ENCODE measurements at places on chromosomes 5 and 9. TPM values are rescaled to one million over a fixed set of nuclear protein-coding genes. Genes with fewer than 3 reads are reported as not detected.
A peak's percentile ranks its signal among the peaks of the same experiment; 100 is the strongest.

DBN1 gene
- total RNA-seq: 29.0 TPM

PHF19 gene
- total RNA-seq: 5.4 TPM

ZNF483 gene
- 6.7 TPM for total RNA-seq

CAMK4 gene
- not detected for total RNA-seq

DNA sequence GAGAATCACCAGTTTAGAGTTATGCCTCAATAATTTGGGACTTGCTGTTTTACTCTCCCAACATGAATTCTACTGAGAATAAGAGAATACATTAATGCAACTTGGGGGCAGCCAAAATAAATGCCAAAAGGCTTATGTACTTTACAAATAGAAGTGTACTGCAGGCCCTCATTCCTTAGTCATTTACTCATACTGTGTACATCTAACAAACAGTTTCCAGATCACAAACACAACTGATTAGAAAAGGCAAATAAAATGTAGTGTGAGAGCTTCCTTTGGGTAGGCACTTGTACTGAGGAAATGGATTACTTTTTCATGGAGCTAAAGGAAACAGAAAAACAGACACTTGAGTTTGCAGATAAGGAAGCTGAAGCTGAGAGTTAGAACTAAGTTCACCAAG, 12.6 kb downstream of the ANKDD1B start:
- no peak for DNase-seq

- DNase-seq: no peak
Observed at GRCh38 chr5:6449465-6450158, 953 bp downstream of the UBE2QL1 start.

GRCh38 chr9:1580215-1580614, 434.9 kb upstream of the SMARCA2 start:
- no peak for DNase-seq

- no peak for DNase-seq
Observed at GRCh38 chr5:67375606-67376005, 179.0 kb upstream of the CD180 start.

- DNase-seq: peak; percentile 40
Observed at GRCh38 chr9:37943345-37944265, 39.7 kb upstream of the SLC25A51 start.

GRCh38 chr9:89594811-89595550, 9.8 kb upstream of the GADD45G start:
- DNase-seq: no peak

DNA sequence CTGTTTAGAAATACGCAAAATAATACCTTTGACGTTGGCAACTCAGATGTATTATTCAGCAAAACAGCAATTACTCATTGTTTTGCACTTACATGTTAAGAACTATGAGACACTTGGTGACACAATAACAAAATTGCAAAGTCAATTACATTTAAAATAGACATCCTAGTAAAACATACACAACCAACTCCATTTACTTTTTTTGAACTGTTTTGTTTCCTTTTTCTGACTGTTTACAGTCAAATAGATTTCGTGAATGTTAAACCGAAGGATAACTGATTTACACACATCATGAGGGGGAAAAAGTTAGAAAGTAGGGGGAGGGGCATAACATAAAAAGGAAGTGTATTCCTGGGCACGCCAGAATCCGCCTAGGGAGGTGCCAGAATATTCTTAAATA, 220.1 kb downstream of the MEF2C start:
- no peak for DNase-seq

- no peak for DNase-seq
Observed at GRCh38 chr5:132474881-132475496, 15.6 kb downstream of the IRF1 start.

- DNase-seq: no peak
Observed at GRCh38 chr9:6566409-6567139, 79.0 kb downstream of the GLDC start.
